ENCODE measurements at places on chromosomes 2 and 18. TPM values are rescaled to one million over a fixed set of nuclear protein-coding genes. Genes with fewer than 3 reads are reported as not detected.

Gene VIT
- not detected for total RNA-seq

DNA sequence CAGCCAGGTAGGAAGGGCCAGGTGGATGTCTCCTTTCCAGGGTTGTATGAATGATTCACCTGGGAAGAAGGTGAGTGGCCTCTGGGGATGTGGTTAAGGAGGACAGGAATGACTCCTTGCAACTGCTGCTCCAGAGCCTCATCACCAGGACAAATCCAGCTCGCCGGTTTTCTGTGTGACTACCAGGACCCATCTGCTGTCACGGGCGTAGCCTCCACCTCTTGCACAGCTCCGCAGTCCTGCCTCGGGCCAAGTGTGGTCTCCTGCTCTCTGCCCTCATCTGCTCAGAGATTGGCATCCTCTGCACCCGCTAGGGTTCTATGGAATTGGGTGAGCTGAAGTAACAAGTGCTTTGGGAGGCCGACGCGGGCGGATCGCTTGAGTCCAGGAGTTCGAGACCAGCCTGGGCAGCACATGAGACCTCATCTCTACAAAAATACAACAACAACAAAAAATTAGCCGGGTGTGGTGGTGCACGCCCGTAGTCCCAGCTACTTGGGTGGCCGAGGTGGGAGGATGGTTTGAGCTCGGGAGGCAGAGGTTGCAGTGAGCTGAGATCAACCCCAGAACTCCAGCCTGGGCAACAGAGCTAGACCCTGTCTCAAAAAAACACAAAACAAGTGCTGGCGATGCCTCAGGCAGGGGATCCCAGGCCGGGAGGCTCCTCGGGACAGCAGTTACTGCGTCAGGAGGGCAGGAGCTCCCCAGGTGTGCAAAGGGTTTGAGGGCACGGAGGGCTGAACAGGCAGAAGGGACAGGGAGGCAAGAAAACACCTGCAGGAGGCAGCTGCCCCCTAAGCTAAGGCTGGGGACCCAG lies 831 bp upstream of the D2HGDH start:
- no peak for DNase-seq

DNA sequence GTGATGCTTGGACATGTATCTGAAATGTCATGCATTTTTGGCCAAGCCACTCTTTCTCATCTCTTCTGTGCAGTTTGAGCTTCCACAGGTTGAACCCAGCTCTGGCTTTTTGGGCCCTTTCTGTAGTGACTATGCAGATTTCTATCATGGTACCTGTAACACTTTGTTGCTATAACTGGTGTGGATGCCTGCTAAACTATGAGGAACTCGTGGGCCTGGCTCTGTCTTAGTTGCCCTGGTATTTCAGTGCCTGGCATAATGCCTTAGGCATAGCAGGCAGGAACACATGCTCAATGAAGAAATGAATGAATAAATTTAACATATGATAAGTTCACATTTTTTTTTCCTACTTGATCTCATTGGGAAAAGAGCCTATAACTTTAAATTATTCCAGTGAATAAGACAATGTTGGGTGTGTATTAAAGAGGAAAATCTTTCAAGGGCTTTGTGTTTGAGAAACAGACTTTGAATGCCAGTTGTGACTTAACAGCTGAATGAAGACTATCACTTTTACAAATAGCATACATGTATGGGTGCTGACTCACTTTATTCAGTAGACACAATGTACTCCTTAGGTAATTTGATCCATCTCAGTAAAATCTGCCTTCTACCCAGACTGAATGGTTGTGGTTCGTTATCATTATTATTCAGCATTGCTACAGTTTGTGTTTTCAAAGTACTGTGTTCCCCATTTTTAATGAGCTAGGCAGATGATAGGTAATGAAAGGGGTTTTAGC lies 86.4 kb upstream of the MAP4K3 start:
- DNase-seq: no peak

GRCh38 chr18:1037776-1038175 lies 133.1 kb downstream of the ADCYAP1 start:
- DNase-seq: no peak

DNA sequence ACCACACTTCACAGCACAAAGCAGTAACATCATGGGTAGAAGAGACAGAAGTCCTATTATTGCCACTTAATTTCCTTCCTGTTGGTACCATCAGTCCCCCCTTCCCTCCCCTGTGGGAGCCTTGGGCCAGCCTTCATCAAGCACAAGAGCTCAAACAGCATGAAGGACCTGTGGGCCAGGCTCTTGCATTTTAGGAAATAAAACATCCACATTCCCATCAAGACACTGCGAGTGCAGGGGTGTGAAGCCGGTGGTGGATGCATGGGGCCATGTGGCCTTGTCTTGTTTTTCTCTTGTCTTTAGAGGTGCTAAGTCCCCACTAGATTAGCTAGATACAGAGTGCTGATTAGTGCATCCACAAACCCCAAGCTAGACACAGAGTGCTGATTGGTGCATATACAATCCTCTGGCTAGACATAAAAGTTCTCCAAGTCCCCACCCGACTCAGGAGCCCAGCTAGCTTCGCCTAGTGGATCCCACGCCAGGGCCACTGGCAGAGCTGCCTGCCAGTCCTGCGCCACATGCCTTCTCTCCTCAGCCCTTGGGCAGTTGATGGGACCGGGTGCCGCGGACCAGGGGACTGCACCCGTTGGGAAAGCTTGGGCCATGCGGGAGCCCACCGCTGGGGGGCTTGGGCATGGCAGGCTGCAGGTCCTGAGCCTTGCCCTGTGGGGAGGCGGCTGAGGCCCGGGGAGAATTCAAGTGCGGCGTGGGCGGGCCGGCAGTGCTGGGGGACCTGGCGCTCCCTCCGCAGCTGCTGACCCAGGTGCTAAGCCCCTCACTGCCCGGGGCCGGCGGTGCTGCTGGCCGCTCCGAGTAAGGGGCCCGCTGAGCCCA lies 14.7 kb upstream of the PXDN start:
- DNase-seq: no peak

Gene CFC1
- total RNA-seq: not detected

DNA sequence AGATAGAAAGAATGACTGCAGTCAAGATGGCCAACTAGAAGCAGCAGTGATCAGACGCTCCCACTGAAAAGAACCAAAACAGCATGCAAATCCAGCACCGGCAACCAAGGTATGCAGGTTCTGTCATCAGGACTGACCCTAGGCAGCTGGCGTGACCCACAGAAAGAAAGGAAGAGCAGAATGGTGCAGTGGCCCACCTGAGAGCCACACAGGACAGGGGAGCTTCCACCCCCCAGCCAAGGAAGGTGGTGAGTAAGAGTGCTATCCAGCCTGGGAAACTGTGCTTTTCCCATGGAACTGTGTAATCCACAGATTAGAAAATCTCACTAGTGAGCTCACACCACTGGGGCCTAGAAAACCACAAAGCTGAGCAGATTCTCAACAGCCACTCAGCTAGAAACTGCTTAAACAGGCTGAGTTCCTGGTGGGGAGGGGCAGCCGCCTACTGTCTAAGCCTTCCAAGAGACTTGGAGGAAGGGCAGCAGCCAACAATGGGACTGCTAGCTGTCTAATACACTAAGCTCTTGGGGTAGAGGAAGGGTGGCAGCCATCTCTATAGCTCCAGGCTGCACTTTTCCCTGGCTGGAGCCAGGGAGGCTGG lies 127.9 kb downstream of the EVA1A start:
- DNase-seq: no peak

DNA sequence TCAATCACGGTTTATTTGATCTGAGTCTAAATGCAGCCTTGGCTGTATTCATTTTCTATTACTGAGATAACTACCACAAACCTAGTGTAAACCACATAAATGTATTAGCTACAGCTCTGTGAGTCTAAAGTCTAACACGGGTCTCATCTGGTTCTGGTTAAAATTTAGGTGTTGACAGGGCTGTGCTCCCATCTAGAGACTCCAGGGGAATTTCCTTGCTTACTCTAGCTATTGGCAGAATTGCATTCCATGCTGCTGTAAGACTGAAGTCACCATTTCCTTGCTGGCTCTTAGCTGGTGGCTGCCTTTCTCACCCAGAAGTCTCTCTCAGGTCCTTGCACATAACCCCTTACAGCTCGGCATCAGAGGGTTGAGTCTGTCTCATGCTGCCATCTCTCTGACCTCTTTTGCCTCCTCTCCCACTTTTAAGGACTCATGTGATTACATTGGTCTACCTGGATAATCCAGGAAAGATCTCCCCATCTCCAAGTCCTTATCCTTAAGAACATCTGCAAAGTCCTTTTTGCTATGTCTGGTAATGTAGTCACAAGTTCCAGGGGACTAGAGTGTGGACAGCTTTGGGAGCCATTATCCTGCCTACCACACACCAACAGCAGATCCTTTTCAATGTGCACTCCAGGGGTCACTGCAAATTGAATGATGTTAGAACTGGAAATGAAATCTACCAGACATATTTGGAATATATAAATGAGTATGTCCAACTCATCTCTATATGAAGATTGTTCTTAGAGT lies 207.0 kb upstream of the AGAP1 start:
- DNase-seq: no peak

DNA sequence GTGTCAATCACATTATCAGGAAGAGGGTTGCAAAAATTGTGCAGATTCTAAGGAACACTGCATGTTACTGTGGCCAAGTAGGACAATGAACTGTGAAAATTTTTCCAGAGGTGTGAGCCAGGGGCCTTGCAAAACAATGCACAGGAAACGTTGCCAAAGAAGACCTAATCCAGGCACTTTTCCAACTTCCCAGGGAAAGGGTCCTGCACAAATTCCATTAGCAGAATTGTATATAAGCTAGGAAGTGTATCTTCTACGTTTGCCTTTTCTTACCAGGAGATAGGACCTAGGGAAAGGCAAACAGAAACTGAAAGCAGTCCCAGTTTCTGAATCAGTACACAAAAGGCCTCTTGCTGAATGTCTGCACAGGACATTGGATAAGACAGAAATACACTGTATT lies 1888.3 kb upstream of the CELF4 start:
- no peak for DNase-seq

Gene TNFAIP6
- total RNA-seq: not detected

Gene PSMA8
- 0.60 TPM for total RNA-seq

DNA sequence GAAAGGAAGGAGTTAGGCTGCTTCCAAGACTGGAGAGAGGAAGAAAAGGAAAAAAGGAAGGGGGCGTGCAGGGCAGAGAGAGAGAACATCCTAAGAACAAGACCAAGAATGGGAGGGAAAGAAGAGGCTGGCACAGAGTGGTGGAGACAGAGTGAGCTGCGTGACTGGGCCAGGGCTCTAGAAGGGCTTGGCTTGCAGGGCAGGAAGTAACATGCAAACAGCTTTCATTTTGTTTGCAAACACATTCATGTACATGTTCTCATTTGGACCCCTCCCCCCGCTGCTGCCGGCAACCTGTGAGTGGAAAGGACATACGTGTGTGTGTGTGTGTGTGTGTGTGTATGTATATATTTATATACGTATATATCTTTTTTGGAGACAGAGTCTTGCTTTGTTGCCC lies 46.8 kb upstream of the DNMT3A start:
- DNase-seq: no peak

GRCh38 chr2:111160758-111161157 lies 40.0 kb downstream of the BCL2L11 start:
- no peak for DNase-seq

Gene CHRND
- total RNA-seq: not detected

GRCh38 chr2:109463891-109464290 lies 149.9 kb downstream of the SEPTIN10 start:
- no peak for DNase-seq

DNA sequence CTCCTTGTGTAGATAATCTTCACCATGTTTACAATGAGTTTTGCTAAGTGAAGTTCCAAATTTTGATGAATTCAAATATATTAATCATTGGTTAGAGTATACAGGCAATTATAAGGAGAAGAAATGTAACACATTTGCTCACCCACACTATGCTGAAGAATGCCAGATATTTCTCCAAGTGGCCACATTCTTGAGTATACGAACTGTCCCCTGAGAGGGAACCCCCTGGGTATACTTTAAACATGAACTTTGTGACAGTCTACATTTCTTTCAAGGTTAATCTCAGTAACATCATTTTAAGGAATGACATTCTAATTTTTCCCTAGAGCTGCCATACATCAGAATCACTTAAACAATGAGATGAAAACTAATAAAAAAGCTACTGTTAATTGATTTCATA lies 39.8 kb upstream of the CDKL4 start:
- DNase-seq: no peak

DNA sequence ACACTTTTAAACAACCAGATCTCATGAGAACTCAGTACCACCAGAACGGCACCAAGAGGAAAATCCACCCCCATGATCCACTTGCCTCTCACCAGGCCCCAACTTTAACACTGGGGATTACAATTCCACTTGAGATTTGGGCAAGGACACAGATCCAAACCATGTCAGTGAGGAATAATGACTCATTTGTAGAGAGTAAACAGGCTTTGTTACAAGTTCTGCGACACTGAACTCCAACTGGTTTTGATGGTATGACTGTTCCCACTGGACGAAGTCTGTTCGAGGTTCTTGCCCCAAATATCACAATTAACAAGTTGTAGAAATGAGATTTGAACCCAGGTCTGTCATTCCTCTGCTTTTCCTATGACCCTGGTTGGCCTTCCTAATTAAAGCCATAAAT lies 718.1 kb upstream of the ID2 start:
- DNase-seq: no peak

- peak; percentile 46 for DNase-seq
Observed at GRCh38 chr2:207352978-207353671, 176.6 kb upstream of the CREB1 start.

DNA sequence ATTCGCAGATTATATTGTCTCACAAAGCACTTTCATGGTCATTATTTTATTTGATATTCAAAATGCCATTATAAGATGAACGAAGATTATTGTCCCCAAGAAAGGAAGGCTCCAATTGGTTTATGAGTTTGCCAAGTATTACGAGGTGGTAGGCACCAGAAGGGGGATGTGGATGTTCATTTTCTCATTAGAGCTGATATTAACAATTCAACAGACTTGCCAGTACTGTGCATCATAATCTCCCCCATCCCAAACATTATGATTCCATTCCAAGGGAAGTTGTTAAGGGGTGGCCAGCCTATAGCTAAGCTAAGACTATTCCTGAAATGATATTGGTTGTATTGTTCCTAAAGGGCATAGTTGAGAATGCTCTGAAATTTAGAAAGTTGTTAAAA lies 257.7 kb downstream of the PRKCE start:
- DNase-seq: no peak

DNA sequence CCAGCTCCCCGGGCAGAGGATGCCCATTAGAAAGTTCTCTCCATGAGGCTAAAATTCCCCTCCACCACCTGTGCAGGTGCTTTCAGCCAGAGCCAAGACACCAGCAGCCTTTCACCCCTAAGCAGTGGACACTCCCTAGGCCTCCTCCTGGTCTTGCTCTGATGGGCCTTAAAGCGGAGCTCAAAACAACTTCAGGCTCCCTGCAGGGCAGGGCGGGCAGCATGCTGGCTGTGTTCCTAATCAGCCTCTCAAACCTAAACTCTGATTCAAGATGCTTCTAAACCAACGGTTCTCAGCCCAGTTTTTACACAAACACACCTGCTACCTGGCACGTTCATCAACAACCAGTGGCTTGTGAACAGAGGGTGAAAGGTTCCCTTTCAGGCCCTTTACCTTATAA lies 254.4 kb downstream of the TWIST2 start:
- no peak for DNase-seq

- no peak for DNase-seq
Observed at GRCh38 chr2:158755310-158756087, 39.6 kb upstream of the DAPL1 start.

- DNase-seq: no peak
Observed at GRCh38 chr2:67878743-67879142, 184.1 kb downstream of the C1D start.

GRCh38 chr18:53644799-53645471 lies 579.5 kb downstream of the MBD2 start:
- DNase-seq: no peak

Gene VWC2L
- not detected for total RNA-seq

Data from activated CD4-positive, alpha-beta memory T cell treated with anti-CD3 and anti-CD28 coated beads, Interleukin-2, amount 10 ng/mL, durations not matched to agents 7 days and 5 days (primary cell).